Psoas muscle (tissue), 8 donors: ENCODE measurements at places on chromosomes 1 and 21.

DNA sequence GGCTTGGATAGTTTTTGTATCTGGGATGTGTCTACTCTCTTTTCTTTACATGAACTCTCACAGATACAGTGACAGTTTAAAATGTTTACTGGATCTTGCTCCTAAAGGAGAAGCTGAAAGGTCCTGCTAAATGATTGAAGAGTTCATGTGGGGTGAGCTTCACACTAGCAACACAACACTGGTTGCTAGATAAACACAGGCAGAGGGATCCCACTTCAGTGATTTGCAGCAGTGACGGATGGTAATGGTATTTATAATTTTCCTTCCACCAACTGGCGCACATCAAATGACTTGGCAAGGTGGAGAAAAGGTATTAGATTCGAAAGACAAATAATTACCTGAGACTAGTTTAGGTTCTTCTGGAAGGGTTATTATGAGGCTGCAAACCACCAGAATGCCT lies 270.2 kb downstream of the TBX15 start:
- DNase-seq = no peak

DNA sequence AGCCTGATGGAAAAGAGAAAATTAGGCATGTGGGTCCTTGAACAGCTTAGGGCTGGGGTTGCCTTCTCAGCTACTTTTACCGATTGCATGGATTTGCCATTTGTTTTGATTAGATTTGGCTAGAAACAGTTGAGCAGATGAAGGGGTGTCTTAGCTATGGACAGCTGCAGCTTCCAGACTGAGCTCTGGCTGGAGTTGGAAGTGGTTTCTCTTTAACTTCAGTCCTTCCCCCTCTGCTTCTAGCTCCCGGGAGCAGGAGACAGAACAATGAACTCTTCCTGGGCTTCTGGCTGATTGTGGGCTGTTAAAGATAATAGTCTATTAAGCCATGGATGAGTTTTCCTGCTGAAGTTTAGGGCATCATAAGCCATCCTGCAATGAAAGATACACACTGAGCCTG lies 50.7 kb downstream of the UBE2T start:
- DNase-seq = no peak

DNA sequence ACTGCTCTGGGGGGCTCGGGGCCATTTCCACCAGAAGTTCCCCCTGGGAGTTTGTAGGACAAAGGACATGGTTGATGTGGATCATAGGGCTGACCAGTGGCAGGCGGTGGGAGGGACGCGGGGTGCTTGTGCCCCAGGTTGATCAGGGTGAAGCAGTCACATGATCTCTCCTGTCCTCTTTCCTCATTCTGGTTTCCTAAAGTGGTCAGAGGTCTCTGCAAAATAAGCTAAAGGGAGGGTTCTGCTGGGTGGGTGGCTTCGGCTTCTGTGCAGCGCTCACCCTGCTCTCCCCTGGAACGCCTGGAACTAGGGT lies 9.2 kb downstream of the PDXK start:
- no peak for DNase-seq

DNA sequence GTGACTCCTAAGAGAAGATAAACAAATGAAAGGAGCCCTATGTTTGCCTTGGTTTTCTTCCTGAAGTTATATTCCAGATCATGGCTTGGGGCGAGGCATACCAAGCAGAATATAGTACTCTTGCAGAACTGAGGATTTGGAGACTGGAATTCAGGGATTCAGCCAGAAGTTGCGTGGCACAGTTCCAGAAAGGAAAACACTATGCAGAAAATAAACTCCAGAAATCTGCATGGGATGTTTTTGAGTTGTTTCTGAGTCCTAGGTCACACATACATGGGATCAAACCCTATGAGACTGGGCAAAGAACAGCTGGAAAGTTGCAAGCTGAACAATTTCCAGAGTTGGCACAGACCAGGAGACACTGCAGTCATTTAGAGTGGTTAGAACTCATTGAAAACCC lies 42.9 kb upstream of the IFFO2 start:
- no peak for DNase-seq

GRCh38 chr1:95640746-95641145 lies 406.7 kb downstream of the RWDD3 start:
- DNase-seq = no peak

- DNase-seq = no peak
Observed at GRCh38 chr1:94993931-94994645, 67.2 kb upstream of the CNN3 start.

- no peak for DNase-seq
Observed at GRCh38 chr21:26041431-26042180, 129.0 kb downstream of the APP start.

- DNase-seq = peak; percentile 9
Observed at GRCh38 chr1:3459051-3459908, 4.8 kb downstream of the ARHGEF16 start.

DNA sequence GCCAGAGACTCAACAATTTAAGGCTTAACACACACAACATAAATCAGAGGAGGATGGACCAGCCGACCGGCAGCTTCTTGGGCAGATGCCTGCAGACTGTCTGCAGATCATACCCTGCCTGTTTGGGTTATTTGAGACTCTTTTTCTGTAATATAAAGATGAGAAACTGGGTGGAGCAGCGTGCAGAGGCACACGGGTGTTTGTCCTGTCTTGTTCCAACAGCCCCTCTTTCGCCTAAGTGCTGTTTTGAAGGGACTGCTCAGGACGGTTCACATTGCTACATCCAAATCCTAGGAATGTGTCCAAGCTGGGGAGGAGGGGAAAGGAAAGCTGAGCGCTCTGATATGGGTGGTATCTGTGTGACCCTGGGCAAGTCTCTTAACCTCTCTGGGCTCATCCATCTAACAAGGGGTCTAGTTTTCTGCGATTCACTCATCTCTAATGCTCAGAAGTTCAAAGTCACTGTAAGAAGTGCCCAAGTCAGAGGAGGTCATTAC lies 149.9 kb downstream of the CLIC6 start:
- DNase-seq = no peak

DNA sequence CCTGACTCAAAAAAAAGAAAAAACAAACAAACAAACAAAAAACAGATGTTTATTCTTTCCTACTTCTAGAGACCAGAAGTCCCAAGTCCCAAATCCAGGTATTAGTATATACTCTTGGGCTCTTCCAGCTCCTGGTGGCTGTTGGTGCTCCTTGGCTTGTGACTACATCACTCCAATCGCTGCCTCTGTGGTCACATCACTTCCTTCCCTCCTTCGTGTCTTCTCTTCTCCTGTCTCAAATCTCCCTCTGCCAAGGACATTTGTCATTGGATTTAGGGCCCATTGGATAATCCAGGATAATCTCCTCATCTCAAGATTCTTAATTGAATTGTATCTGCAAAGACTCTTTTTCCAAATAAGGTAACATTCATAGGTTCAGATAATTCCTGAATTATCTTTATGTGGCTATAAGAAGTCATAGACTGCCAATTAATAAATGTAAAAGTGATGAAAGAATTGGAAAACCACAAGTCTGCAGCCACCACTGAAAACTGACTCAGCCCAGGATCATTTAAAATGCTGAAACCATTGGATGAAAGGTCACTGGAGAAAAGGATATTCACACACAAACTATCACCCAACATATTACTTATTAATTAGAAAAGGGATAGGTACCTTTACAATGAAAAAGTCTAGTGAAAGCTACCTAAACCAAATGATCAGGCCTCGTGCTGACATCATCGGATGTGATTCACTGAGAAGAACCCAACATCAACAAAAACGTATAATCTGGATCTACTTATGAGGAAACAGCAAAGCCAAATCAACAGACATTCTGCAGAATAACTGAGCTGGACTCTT lies 67.1 kb downstream of the ZNF281 start:
- no peak for DNase-seq

GRCh38 chr1:3423245-3423829 lies 31.1 kb upstream of the ARHGEF16 start:
- peak; percentile 64 for DNase-seq

- no peak for DNase-seq
Observed at GRCh38 chr1:157658571-157658970, 42.0 kb downstream of the FCRL3 start.

DNA sequence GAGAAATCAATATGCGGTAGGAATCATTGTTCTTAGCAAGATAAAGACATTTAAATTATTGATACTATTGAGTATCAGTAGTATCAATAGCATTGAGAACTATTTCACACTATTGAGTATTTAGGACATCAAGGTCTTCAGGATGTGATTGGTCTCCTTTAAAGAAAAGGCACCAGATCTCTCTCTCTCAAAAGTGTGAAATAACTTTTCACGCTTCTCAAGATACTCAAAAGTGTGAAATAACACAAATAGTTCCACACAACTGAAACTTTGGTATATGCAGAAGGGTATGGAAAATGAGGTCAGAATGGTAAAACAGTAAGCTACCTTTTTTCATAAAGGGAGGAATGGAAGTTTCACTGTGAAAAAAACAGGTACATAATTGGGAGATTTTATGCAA lies 6.7 kb upstream of the PYHIN1 start:
- DNase-seq = no peak

DNA sequence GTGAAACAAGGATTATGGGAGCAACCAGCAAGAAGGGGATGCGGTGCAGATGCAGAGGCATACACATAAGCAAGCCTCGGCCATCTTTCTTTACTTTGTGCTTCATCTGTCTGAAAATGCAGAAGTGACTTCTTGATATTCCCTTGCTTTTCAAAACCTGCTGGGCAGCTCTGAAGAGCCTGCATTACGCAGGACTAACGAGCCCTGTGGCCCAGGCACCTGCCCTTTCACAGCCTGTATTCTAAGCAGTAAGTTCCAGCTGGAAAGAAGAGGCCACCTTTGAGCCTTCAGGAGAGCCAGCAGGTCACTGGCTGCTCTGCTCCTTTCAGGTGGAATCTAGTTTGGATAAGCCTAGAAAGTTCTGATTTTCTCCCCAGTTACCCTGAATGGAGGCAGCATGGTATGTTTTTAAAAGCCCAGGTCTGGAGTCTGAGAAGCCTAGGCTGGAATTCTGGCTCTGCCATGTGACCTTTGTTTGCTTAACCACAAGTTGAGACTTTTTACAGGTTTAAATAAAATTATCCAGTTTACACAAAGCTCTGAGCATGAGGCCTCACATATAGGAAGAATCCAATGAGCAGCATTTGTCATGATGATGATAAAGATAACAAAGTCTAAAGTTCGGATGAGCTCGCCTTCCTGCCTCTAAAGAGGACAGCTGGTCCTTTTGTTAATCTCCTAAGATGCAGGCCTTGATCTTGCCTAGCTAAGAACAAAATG lies 122.9 kb downstream of the UBR4 start:
- DNase-seq = no peak

DNA sequence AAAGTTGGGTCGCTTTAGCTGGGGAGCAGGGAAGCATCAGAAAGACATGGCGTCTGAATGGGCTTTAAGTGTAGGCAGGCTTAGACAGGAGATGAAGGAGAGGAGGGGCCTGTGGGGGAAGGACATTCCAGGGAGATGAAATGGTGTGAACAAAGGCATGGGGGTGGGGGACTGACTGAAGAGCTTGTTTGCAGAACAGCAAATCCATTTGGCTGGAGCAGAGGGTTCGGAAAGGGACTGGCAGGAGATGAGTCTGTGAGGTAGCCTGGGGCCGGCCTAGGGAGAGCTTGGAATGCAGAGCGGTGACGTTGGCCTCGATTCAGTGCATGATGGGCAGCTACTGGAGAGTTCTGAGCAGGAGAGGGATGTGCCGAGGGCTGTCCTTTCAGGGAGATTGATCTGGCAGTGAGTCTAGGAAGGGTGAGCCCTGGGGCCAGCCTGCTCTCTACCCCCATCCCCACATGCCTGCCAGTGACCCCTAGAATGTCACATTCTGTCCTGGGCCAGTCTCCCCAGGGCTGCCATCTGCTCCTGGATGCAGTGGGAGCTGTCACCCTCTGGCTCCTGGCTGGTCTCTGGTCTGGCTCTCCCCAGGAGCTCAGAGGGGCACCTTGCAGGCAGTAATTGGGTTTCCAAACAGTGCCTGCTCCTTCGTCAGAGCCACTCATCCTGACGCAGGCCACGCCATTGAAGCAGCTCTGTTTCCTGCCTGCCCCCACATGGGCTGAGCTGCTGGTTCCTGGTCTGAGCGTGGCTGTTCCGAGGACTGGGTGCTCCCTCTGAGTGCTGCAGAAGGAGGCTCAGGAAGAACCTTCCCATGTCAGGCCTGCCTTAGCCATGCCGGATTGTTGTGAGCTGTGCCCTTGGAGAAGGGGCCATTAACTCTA lies 22.3 kb upstream of the TMEM222 start:
- DNase-seq = peak; percentile 89

- DNase-seq = no peak
Observed at GRCh38 chr1:93958032-93958725, 48.9 kb upstream of the GCLM start.

- peak; percentile 87 for DNase-seq
Observed at GRCh38 chr1:169105434-169106094, 926 bp upstream of the ATP1B1 start.

- DNase-seq = no peak
Observed at GRCh38 chr1:29563571-29563970, 327.2 kb downstream of the PTPRU start.

GRCh38 chr1:180278194-180278515 lies 48.1 kb downstream of the LHX4 start:
- DNase-seq = no peak

DNA sequence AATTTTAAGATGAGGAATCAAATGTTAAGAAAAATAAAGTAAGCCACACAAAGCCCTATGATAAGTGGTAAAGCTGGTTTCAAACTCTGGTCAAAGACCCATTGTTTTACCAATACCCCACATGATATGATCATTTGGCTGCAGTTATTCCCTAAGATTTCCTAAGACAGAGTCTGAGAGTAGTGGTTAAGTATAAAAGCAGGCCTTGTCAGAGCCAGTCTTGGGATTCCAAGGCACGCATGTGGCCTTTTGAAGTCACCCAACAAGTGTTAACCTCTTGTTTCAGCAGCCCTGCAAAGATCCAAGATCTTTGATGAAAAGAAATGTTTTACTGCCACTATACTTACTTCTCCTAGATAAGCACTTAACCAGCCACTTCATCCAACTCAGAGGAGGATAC lies 159.2 kb downstream of the SIPA1L2 start:
- DNase-seq = no peak

GRCh38 chr1:162016631-162017030 lies 7.0 kb downstream of the OLFML2B start:
- no peak for DNase-seq

DNA sequence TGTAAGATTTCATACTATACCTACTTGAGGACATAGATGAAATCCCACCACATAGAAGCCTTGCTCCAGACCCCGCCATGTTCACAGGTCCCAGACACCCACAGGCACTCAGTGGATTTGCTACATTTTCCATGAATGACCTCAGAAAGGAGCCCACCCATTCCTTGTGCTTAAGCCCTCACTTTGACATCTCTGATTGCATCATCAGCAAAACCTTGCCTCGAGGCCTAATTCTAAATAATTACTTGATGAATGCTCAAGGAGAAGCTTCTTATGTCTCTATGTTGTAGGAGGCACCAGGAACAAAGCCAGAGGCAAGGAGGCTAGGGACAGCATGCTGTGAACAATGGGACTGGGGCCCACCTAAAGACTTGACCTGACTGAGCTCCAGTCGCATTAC lies 12.1 kb downstream of the OVGP1 start:
- no peak for DNase-seq

- peak; percentile 30 for DNase-seq
Observed at GRCh38 chr1:99766378-99766800, at the start of gene FRRS1. TSS of gene FRRS1 (minus strand) at chr1:99766635. CDS start at chr1:99748768, 17,867 bp downstream.
